ENCODE measurements at places on chromosomes 5 and 9.

GRCh38 chr5:121377461-121377860 is 474.2 kb upstream of the FTMT start:
- no peak for DNase-seq

GRCh38 chr9:6672118-6672517 is 26.6 kb upstream of the GLDC start:
- no peak for DNase-seq

- DNase-seq: no peak
These were observed 180.8 kb upstream of the PCSK5 start for GRCh38 chr9:75709698-75710097.

DNA sequence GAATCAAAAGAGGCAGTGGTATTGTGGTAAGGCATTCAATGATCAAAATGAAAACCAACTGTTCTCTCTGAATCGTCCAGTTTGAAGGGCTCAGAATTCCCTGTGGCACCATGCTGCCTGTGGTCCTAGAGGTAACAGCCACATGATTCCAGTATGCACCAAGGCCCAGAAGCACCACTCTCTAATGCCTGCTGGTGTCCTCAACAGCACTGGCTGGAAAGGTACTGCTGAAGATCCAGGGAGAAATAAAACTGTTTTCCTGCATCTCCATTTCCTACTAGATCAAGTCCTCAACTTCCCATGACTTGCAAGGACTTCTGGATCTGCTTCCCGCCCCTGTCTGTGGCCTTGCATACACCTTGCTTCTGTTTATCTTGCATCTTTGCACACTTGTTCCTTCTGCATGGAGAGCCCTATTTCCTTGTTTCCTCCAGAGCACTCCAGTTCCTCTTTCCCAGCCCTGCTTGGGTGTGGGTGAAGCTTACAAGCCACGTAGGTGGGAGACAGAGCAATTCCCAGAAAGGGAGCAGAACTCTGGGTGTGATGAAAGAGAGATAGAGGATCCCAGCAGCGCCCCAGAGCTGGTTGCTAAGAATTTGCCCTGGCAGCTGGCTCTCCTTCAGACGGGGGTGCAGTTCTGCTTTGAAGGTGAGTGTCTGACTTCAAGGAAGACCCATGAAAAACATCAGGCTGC is 41.0 kb upstream of the EQTN start:
- DNase-seq: no peak

GRCh38 chr5:154005648-154006047 is 33.1 kb downstream of the FAM114A2 start:
- no peak for DNase-seq

GRCh38 chr5:139138809-139139208 is 59.4 kb downstream of the SIL1 start:
- DNase-seq: no peak

DNA sequence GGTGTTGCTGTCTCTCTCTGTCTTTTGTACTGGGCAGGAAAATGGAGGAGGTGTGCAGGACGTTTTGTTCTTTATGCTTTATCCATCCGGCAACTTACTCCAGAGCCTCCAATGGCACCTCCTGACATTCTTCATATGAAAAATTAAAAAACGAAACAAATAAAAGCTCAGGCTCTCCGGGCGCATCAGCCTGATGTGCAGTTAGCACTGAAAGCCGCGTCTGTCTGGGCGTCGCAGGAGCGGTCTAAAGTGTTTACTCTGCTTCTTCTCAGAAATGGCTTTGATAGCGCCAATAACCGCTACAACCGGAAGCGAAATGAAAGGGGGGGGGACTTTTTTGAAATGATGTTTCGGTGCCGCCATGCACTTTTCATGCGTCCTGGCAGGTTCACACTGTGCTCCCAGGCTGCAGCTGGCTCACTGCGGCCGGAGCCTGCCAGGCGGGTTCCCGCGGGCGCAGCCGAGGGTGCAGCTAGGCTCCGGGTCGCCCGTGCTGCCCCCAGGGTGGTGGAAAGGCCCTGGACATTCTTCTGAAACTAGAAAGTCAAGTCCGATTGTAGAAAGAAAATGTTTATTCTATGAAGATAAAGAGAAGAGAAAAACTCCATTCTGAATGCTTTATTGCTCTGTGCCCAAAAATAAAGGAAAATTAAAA is 407.7 kb upstream of the IRX1 start:
- no peak for DNase-seq

GRCh38 chr5:28110781-28111180 is 1072.4 kb upstream of the CDH9 start:
- DNase-seq: no peak

GRCh38 chr5:179872055-179872827 is 13.6 kb upstream of the MRNIP start:
- DNase-seq: no peak

DNA sequence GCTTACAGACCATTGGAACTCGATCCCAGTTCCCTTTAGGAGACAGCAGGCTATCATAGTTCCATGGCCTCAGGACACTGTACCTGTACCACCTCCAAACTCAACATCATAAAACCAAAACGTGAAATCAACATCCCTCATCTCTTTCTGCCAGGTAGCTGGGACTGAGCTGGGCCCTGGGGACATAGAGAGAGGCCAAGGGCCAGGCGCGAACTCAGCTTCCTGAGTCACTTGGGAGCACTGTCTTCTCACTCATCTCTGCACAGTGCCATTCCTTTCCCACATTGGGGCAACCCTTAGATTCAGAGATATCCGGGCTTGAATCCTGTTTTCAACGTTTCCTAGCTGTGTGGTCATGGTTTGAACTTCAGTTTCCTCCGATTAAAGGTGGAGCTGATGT is 12.2 kb downstream of the DAB2IP start:
- DNase-seq: no peak

DNA sequence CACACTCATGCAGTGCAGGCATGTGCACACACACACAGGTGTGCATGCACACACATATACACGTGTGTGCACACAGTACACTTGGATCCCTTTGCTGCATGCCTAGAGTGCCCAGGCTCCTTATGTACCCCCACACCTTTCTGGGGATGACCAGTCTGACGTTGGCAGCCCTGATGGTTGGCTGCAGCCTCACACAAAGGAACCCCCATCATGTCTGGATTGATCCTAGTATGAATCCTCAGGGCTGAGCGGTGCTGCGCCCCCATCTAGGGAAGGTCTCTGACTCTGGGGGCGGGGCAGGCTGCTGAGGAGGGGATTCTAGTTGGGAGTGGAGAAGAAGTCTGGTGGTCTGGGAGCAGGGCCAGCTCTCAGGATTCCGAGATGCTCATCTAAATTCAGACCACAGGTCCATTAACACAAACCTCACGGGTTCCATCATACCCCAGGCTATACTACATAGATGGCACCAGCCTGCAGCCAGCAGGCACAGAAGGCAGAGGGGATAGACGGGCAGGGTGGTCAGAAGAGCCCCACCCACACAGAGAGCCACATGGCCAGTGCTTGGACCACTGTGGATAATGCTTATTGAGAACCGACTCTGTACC is 50.5 kb upstream of the OLFM1 start:
- no peak for DNase-seq
